ENCODE measurements at places on chromosomes 3 and 15.
A peak's percentile ranks its signal among the peaks of the same experiment; 100 is the strongest.

DNA sequence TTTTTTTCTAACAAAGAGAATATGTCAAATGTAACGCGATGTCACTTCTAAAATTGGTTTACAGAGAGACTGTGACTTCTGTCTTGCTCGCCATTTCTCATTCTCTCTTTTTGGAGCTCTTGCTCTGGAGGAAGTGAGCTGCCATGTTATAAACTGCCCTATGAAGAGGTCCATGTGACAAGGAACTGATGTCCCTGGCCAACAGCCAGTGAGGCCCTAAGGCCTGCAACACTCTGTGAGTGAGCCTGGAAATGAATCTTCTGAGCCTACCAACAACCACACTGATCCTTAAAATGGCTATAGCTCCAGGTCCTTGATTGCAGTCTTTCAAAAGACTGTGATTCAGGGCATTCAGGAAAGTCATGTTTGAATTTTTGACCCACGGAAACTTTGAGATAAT, 49.9 kb downstream of the NMD3 start:
- no peaks in the 10 kb centered on the region for H3K36me3 ChIP-seq
- no peaks in the 10 kb centered on the region for H3K27me3 ChIP-seq

DNA sequence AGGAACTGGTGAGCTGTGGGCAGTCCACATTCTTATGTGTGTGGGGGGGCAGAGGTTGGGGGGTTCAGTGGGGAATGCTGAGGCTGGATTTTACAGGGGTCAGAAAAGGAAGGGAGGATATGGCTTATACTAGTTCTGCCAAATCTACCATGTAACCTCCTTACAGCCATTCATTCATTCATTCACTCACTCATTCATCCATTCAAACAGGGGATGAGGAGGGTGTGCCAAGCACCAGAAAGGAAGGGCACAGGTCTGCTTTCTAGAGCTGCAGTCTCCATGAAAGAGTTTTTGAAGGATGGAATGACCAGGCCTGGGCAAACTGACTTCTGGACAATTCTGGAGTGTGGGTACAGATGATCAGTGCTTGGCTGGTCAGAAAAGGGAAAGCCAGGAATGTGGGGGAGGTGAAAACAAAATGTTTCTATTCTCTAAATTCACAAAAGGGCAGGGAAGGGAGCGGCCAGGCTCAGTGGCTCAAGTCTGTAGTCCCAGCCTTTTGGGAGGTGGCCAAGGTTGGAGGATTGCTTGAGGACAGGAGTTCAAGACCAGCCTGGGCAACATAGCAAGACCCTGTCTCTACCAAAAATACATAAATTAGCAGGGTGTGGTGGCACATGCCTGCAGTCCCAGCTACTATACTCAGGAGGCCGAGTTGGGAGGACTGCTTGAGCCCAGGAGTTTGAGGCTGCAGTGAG, 49.2 kb upstream of the C15orf39 start:
- no peak for DNase-seq
- H3K27ac ChIP-seq = peak overlapping the region; percentile 61
- H3K36me3 ChIP-seq = peaks cover 9% of the 10 kb centered on the region
- peaks cover 38% of the 10 kb centered on the region for H3K4me1 ChIP-seq
- peaks cover 3% of the 10 kb centered on the region for H3K27me3 ChIP-seq

DNA sequence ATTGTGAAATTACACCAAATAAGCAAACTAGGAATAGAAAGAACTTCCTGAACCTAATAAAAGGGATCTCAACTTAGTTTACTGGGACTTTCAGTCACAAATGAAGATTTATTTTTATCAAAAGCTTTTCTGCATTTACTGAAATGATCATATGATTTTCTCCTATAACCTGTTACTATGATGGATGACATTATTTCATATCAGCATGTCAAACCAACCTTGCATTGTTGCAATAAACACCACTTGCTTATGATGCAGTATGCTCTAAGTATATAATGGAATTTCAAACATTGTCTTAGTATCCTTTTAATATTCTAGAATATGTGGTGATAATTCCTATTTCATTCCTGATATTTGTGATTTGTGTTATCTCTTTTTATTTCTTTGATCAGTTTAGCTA, 303.0 kb downstream of the CGGBP1 start:
- no peak overlapping the region for H3K4me3 ChIP-seq
- no peak overlapping the region for H3K27ac ChIP-seq

- H3K4me3 ChIP-seq = no peak overlapping the region
- no peak overlapping the region for H3K27ac ChIP-seq
- H3K36me3 ChIP-seq = no peaks in the 10 kb centered on the region
- peaks cover 31% of the 10 kb centered on the region for H3K27me3 ChIP-seq
- H3K4me1 ChIP-seq = no peaks in the 10 kb centered on the region
These were observed 49.0 kb downstream of the KBTBD12 start for GRCh38 chr3:127964053-127964452.

DNA sequence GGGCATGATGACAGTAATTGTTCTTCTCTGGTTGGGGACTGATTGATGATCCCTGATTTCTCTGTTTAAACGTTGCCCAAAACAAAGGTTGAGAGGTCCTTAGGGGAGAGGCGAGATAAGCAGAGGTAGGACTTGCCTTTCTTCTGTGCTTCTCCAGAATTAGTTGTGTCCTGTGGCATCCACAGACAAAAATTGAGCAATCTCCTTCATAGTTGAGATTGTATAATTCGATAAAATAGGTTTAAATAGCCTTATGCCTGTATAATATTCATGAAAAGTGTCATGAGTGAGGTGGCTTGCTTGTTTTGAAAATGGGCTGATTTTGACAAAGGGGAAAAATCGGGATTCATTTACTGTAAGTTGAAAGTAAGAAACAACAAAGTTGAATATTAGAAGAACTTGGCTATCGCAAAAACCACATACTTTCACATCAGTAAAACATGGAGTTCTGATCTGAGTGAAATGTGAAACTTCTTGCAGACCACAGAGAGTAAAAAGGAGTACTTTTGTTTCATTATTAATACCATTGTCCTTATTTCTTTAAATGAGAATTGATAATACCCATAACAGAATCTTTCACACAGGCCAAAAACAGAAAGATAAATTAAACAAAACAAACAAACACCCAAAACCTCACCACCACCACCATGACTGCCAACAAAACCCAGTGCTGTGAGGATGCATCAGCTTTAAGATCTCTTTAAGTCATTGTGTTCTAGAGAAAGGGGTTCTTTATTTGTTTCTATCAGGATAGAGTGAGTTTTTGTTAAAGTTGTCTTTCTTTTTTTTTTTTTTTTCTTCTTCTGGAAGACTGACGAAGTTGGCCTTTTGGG, 155.7 kb downstream of the LPP start:
- H3K36me3 ChIP-seq = peaks cover 30% of the 10 kb centered on the region
- peaks cover 25% of the 10 kb centered on the region for H3K4me1 ChIP-seq
- peak overlapping the region; percentile 71 for H3K27ac ChIP-seq
- H3K27me3 ChIP-seq = no peaks in the 10 kb centered on the region

GRCh38 chr3:6753536-6753935, 107.4 kb upstream of the GRM7 start:
- no peaks in the 10 kb centered on the region for H3K27me3 ChIP-seq
- DNase-seq = no peak
- H3K36me3 ChIP-seq = no peaks in the 10 kb centered on the region
- H3K4me3 ChIP-seq = no peak overlapping the region

DNA sequence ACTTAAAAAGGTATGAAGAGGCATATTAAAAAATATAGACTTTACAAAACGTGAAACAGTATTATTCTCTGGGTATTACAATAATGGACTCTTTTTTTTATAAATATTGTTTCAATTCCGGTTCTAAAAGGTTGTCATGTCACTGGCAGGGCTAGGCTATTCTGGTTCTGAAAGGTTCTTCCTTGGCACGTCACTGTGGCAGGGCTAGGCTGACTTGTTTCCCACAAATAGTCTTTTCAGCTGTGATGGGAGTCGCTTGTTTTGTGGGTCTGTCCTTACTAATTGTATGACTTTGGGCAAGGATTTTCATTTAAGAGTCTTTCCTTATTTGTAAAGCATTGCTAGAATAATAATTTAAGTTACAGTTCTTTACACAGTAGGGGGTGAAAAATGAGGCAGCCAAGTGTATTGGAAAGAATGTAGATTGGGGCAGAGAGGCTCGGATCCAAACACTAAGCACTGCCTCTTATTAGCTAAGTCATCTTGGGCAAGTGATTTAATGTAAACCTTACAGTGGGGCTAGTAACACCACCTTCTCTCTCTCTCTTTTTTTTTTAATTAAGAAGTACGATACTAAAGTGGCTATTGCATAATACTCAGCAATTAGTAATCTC, 12.4 kb upstream of the MELTF start:
- H3K4me3 ChIP-seq = no peak overlapping the region
- no peaks in the 10 kb centered on the region for H3K4me1 ChIP-seq
- no peaks in the 10 kb centered on the region for H3K27me3 ChIP-seq
- no peak for DNase-seq
- peaks cover 15% of the 10 kb centered on the region for H3K36me3 ChIP-seq

- H3K27me3 ChIP-seq = peaks cover 23% of the 10 kb centered on the region
- H3K27ac ChIP-seq = no peak overlapping the region
- DNase-seq = no peak
- H3K4me1 ChIP-seq = no peaks in the 10 kb centered on the region
- H3K4me3 ChIP-seq = no peak overlapping the region
These were observed 117.9 kb downstream of the TLE3 start for GRCh38 chr15:69979783-69980182.

- no peak overlapping the region for H3K27ac ChIP-seq
- no peaks in the 10 kb centered on the region for H3K4me1 ChIP-seq
- DNase-seq = no peak
- H3K36me3 ChIP-seq = no peaks in the 10 kb centered on the region
These were observed 14.1 kb upstream of the TMEM115 start for GRCh38 chr3:50373146-50374051.

DNA sequence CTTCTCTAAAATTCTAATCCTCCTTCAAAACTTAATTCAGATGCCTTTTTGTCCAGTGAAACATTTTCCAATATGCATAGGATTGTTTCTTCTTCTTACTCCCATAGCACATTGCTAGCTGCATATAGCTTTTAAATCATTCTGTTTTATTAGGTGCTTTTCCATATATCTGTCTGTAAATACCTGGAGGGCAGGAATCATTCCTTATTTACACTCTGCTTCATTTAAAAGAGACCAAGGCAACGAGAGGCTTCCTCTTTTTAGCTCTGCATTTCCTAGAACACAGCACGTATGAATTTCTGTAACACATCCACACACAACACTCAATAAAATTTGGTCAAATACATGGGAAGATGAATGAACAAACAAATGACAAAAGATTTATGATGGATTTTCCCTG, 43.5 kb upstream of the KPNA4 start:
- H3K4me3 ChIP-seq = no peak overlapping the region
- no peak overlapping the region for H3K27ac ChIP-seq
- H3K4me1 ChIP-seq = no peaks in the 10 kb centered on the region
- no peak for DNase-seq
- no peaks in the 10 kb centered on the region for H3K36me3 ChIP-seq

DNA sequence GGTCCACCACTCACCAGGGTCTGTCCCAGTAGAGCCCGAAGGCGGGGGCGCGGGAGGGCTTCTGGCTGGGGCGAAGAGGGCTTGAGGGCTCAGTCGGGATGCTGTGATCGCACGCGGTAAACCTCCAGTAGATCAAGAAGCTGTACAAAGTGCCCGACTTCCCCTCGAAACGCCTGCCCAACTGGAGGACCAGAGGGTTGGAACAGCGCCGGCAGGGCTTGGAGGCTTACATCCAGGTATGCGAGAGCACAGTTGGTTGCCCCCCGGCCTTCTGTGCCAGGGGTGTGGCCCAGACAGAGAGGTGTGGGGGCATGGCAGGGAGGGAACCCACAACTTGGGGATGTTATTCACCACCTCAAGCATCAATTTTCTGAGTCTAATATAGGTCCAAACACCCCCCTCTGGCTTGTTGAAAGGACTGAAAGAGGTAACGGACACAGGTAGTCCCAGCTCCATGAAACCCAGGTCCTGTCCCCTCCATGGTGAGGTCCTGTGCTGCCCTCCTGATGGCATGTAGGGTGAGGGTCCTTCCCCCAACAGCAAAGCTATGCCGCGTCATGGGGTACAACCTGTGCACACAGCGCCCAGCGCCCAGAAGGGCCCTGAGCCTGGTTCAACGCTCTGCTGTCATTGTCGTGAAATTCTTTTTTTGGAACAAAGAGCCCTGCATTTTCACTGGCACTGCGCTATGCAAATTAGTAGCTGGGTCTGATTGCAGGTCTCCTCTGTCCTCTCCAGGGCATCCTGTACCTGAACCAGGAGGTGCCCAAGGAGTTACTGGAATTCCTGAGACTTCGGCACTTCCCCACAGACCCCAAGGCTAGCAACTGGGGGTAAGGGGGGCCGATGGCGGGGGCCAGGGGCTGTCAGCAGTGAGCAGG, 1.2 kb downstream of the SNX22 start:
- peak overlapping the region; percentile 45 for H3K4me3 ChIP-seq
- no peak for DNase-seq
- peaks cover 26% of the 10 kb centered on the region for H3K36me3 ChIP-seq
- peaks cover 33% of the 10 kb centered on the region for H3K4me1 ChIP-seq

Measured in activated CD8-positive, alpha-beta T cell treated with anti-CD3 and anti-CD28 coated beads, Interleukin-2, amount 10 ng/mL, durations not matched to agents 7 days and 5 days (primary cell).